ENCODE measurements at places on chromosomes 5 and 9. TPM values are rescaled to one million over a fixed set of nuclear protein-coding genes. Genes with fewer than 3 reads are reported as not detected.

The ACSL6 gene
- total RNA-seq = not detected

The ANKRD33B gene
- 12.8 TPM for total RNA-seq

The DOCK2 gene
- total RNA-seq = 3.5 TPM

The NTNG2 gene
- 3.2 TPM for total RNA-seq

The SEMA4D gene
- total RNA-seq = 8.6 TPM

The PCDHGB5 gene
- total RNA-seq = 2.1 TPM

The EIF4E1B gene
- total RNA-seq = not detected

The TESK1 gene
- total RNA-seq = 32.2 TPM

The DPP7 gene
- total RNA-seq = 52.8 TPM

The VCAN gene
- total RNA-seq = 10.5 TPM

The LRRC70 gene
- not detected for total RNA-seq

The PTTG1 gene
- 206 TPM for total RNA-seq

The FBP2 gene
- total RNA-seq = not detected

The ERCC6L2 gene
- 13.6 TPM for total RNA-seq

The TXNDC8 gene
- not detected for total RNA-seq

The ADAMTSL1 gene
- total RNA-seq = not detected

The BAAT gene
- total RNA-seq = 0.57 TPM

The OR1J2 gene
- not detected for total RNA-seq

The PPP1R26 gene
- total RNA-seq = 20.0 TPM

The GNA14 gene
- 0.14 TPM for total RNA-seq

The RORB gene
- total RNA-seq = not detected

The FOXD4L3 gene
- total RNA-seq = not detected

The VCP gene
- 286 TPM for total RNA-seq

The C5orf52 gene
- total RNA-seq = not detected

The TEX48 gene
- not detected for total RNA-seq

The FAM169A gene
- 3.1 TPM for total RNA-seq

The ECSCR gene
- not detected for total RNA-seq

The SEMA6A gene
- not detected for total RNA-seq

The KCNV2 gene
- not detected for total RNA-seq

The NME5 gene
- not detected for total RNA-seq

The DNM1 gene
- 59.8 TPM for total RNA-seq

Data from A549 treated with ZK216348 at 1 μM for 4 hours (cell line).